ENCODE measurements at places on chromosomes 16 and 17.

GRCh38 chr16:24291932-24292331 is 35.8 kb downstream of the CACNG3 start:
- H3K27ac ChIP-seq, result no peak overlapping the region
- DNase-seq, result no peak
- no peaks in the 10 kb centered on the region for H3K4me1 ChIP-seq
- H3K4me3 ChIP-seq, result no peak overlapping the region

- peaks cover 26% of the 10 kb centered on the region for H3K4me1 ChIP-seq
- H3K27ac ChIP-seq, result no peak overlapping the region
- DNase-seq, result no peak
- no peak overlapping the region for H3K4me3 ChIP-seq
These were observed 26.9 kb downstream of the RANBP10 start for GRCh38 chr16:67779256-67780014.

- no peaks in the 10 kb centered on the region for H3K4me1 ChIP-seq
- H3K36me3 ChIP-seq, result no peaks in the 10 kb centered on the region
- no peak for DNase-seq
- no peak overlapping the region for H3K4me3 ChIP-seq
- H3K27me3 ChIP-seq, result no peaks in the 10 kb centered on the region
These were observed 20.0 kb downstream of the ADAMTS18 start for GRCh38 chr16:77414752-77415231.

GRCh38 chr17:43176119-43176570 is 5.1 kb downstream of the NBR1 start:
- no peak for DNase-seq
- no peak overlapping the region for H3K27ac ChIP-seq
- H3K4me3 ChIP-seq, result no peak overlapping the region
- H3K4me1 ChIP-seq, result peaks cover 58% of the 10 kb centered on the region

DNA sequence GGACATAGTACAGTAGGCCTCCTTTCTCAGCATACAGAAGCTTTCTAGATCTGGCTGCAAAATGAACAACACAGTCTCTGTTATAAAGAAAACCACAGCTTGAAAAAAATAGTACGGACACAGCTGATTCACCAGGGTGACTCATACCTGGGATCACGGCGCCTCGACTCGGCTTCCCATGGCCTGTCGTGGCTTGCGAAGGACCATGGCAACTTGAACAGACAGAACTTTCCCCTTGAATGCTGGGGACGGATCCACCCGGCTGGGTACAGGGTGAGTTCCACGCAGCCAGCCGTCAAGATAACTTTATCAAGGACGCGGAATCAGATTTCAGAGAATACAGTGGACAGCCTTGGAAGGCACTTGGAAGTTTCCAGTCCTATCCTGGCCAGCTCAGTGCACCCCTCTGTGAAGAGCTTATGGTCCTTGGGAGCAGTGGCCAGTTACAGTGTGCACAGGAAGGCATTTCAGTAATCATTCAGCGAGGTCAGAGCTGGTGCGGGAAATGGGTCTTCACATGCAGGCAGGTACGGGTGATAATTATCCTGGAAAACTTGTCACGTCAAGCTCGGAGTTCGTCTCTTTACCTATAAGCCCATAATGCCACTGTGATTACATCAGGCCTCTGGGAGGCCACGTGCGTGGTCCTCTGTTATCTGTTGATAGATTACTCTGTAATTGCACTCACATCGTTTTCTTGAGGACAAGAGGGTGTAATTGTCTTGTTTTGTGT is 57.9 kb upstream of the MAF start:
- DNase-seq, result no peak
- no peak overlapping the region for H3K27ac ChIP-seq
- H3K36me3 ChIP-seq, result no peaks in the 10 kb centered on the region
- no peak overlapping the region for H3K4me3 ChIP-seq
- peaks cover 2% of the 10 kb centered on the region for H3K4me1 ChIP-seq

GRCh38 chr16:19524616-19525384 is 1.1 kb downstream of the CCP110 start:
- DNase-seq, result no peak
- peak overlapping the region; percentile 94 for H3K4me3 ChIP-seq
- H3K27ac ChIP-seq, result peak overlapping the region; percentile 90
- H3K27me3 ChIP-seq, result no peaks in the 10 kb centered on the region

DNA sequence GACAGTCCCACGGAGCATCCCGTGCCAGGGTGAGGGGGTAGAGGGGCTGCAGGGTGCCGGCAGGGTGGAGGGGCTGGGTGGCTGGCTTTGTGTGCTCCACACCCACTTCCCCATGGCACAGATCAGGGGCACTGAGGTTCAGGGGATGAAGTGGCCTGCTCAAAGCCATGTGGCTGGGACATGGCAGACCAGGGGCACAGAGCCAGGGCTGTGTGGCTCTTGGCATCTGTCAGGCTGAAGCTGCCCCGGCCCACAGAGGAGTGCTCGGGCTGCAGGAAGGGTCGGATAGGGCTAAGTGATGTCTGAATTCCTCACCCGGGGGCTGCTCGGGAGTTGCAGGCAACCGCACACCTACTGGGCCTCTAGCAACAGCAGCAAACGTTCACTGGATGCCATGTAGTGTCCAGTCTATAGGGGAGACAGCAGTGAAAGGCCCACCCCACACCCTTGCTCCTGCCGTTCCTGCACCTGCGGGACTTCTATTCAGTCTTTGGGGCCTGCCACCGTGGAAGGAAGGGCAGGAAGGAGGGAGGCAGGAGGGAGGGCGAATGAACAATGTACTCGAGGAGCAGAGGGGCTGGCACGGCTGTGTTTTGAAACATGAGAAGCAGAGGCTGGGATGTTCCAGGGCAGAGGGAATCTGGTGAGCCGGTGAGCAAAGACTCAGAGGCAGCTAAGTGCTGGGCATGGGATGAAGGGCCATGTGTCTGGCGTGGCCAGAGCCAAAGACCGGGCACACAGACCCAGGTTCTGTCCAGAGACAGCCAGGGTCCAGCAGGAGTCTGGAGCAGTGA is 15.1 kb downstream of the SLC5A10 start:
- H3K27me3 ChIP-seq, result no peaks in the 10 kb centered on the region
- H3K36me3 ChIP-seq, result no peaks in the 10 kb centered on the region
- H3K27ac ChIP-seq, result no peak overlapping the region
- peaks cover 18% of the 10 kb centered on the region for H3K4me1 ChIP-seq
- no peak overlapping the region for H3K4me3 ChIP-seq

DNA sequence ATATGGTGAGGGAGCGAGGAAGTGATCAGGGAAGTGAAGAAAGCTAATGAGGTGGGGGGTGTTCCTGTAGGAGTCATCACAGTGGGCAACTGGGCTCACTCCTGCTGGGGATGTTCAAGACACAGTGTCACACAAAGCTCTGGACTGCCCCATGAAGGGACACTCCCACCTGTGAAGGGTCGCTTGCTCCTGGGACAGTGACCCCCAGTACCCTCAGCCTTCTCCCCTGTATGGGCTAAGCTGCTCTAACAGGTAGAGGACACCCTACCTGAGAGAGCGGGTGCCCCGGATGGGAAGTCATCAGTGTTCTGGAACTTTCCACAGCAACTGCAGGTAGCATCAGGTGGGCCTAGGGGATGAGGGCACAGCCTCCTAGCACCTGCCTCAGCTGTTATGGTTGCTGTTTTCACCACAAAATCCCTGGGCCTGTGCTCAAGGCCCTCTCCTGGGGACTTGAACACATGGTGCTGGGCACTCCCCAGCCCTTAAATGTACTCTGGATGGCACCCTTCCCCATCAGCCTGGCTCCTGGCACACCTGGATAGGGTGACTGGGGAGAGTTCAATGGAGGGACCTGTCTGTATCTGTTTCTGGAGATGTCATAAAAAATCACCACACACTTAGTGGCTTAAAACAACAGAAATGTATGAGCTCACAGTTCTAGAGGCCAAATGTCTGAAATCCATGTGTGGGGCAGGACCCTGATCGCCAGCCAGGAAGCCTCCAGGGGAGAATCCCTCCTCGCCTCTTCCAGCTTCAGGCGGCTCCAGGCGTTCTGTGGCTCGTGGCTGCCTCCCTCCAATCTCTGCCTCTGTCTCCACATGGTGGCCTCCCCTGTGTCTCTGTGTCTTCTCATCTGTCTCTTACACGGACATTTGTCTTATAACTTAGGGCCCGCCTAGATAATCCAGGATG is 104.0 kb upstream of the CDH5 start:
- H3K36me3 ChIP-seq, result no peaks in the 10 kb centered on the region
- H3K27ac ChIP-seq, result no peak overlapping the region
- H3K4me3 ChIP-seq, result no peak overlapping the region
- DNase-seq, result no peak
